ENCODE measurements at places on chromosomes 5 and 9.
A peak's percentile ranks its signal among the peaks of the same experiment; 100 is the strongest.

- no peak for DNase-seq
Observed at GRCh38 chr9:83936523-83936922, 15.3 kb upstream of the KIF27 start.

GRCh38 chr9:134504106-134504385 lies 137.6 kb upstream of the COL5A1 start:
- DNase-seq = no peak

DNA sequence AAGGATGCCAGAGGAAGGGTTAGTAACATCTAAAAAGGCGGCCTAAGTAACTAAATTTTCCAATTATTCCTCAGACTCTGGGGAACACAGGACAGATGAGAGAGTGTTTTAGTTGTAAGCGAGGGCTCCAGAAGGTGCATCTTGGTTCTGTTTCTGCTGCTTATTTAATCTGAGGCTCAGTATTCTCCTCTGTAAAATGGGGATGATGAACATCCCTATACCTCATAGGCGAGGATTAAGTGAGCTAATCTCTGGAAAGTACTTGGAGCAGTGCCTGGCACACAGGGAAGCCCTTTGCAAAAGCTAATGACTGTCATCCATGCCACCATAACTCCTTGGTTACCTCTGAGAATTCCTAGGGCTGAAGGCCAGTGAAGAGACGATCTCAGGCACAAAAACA lies 59.0 kb downstream of the SHB start:
- no peak for DNase-seq

DNA sequence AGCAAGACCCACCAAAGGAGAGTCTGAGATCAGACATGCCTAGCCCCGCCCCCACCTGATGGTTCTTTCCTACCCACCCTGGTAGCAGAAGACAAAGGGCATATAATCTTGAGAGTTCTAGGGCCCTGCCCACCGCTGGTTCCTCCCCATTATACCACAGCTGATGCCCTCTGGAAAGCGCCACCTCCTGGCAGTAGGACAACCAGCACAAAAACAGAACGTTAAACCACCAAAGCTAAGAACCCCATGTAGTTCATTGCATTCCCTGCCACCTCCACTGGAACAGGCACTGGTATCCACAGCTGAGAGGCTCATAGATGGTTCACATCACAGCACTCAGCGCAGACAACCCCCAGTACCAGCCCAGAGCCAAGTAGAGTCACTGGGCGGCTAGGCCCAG lies 81.2 kb upstream of the TRPC7 start:
- DNase-seq = no peak

DNA sequence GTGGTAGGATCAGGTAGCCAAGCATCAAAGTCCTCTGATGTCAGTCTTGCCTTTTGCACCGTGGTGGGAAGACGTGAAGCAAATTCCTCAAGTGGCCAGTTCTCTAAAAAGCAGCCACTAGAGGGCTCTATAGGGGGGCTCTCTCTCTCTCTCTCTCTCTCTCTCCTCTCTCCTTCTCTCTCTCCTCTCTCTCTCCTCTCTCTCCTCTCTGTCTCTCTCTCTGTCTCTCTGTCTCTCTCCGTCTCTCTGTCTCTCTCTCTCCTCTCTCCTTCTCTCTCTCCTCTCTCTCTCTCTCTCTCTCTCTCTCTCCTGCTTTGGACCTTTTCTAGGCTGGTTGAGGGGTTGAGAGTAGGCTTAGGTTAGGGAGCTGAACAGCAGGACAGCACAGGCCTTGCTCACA lies 13.9 kb upstream of the OSMR start:
- DNase-seq = peak; percentile 33

DNA sequence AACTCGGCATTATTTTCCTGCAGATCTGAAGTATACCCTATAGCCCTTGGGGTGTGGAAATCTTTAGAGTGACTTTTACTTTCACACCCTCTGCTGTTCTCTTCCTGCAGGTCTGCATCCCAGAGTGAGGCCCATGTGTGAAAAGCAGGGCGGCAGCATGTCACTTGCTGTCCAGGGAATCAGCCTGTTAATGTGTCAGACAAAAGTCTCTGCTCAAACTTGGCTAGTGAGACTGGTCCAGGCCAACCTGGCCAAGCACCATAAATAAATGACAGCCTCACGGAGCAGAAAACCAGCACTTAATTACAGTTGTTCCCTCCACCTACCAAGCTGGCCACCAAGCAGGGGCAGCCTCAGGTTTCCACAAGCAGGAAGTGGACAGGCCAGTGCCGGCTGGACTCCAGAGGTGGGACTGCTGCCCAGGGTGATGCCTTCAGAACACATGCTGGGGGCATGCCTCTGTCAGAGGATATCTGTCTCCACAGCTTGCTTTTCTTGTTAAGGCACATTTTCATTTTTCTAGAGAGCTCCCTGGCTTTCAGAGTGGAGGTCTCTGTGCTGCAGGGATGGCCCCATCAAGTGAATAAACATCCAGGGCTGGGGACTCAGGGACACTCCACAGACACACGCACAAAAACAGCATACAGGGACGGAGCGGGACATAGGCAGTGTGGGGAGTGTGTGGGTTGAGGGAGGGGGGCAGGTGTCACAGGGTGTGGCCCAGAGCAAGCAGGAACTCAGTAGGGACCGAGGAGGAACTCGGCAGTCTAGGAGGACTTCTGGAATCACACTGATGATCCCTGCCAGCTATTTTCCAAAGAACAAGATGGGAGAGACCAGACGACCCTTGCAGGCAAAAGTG lies 243.8 kb upstream of the IRX1 start:
- no peak for DNase-seq

- no peak for DNase-seq
Observed at GRCh38 chr9:133943036-133943780, 48.9 kb downstream of the VAV2 start.

DNA sequence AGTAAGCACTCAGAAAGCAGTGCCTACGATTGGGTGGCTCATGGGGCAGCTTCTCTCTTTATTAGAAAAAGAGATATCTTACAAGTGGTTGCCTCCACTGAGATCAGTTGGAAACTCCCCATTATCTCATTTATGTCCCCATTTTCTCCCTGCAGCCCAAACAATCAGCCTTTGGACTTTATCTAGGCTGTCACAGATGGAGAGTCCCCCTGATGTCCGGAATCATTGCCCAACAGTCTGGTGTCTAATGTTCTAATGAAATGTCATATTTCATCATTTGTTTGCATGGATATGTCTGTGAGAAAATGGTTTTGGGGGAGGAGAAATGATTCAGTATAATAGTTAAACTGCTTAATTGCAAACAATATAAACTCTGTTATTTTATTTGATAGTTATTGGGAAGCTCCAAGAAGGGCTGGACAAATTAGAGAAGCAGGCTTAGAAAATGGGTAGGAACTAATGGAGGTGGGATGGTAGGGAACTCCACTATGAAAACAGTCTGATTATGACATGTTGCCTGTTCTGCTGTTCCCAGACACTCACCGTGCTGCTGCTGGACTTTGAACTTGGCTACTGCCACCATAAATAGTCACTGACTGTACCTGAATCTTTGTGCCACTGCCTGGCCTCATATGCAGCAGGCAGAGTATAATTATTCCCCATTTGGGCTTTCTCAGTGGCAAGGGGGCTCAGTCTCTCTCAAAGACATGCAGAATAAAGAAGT lies 38.3 kb upstream of the SMAD5 start:
- no peak for DNase-seq

GRCh38 chr9:88829276-88829675 lies 162.0 kb upstream of the S1PR3 start:
- peak; percentile 70 for DNase-seq

GRCh38 chr9:127509955-127510299 lies 58.6 kb downstream of the LRSAM1 start:
- no peak for DNase-seq

- no peak for DNase-seq
Observed at GRCh38 chr5:89421035-89421434, 538.1 kb upstream of the MEF2C start.

GRCh38 chr5:30392897-30393296 lies 800.6 kb upstream of the CDH6 start:
- DNase-seq = no peak

- DNase-seq = no peak
Observed at GRCh38 chr5:92640340-92640739, 940.7 kb downstream of the NR2F1-AS1 start.

GRCh38 chr5:173729079-173729765 lies 112.8 kb upstream of the BOD1 start:
- DNase-seq = no peak

- no peak for DNase-seq
Observed at GRCh38 chr9:90773617-90774016, 28.0 kb upstream of the SYK start.

GRCh38 chr5:136764601-136765000 lies 399.3 kb upstream of the TRPC7 start:
- no peak for DNase-seq

DNA sequence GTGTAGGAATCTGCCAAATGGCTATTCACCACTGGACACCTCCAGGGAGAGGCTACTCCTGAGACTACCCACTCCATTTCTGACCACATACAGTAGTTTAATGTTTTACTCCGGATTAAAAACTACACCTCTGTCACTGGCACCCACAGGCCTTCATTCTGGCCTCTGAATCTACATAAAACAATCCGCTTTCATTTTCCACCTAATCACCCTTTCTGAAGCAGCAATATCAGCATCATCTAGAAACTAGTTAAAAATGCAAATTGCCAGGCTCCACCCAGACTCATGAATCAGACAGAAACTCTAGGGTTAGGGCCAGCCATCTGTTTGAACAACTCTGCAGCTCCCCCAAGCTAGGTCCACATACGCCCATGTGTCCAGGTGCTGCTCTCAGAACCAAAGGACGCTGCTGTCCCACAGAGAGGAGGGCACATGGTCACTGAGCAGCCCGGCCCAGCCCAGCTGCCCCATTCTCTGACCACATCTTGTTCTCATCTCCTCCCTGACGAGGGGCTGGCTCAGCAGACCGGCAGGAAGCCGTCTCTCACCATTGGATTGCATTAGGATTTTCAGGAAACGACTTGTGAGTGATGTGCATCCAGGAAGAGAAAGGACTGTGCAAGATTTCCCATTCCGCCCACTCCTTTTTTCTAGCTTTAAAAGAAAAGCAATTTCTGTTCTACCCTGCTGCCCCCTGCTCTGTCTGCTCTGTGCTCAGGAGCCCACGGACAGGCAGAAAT lies 34.7 kb downstream of the ADAM19 start:
- DNase-seq = peak; percentile 89

GRCh38 chr5:61450493-61451279 lies 118.6 kb downstream of the ZSWIM6 start:
- no peak for DNase-seq

- DNase-seq = no peak
Observed at GRCh38 chr9:101689039-101689438, 49.4 kb downstream of the GRIN3A start.

DNA sequence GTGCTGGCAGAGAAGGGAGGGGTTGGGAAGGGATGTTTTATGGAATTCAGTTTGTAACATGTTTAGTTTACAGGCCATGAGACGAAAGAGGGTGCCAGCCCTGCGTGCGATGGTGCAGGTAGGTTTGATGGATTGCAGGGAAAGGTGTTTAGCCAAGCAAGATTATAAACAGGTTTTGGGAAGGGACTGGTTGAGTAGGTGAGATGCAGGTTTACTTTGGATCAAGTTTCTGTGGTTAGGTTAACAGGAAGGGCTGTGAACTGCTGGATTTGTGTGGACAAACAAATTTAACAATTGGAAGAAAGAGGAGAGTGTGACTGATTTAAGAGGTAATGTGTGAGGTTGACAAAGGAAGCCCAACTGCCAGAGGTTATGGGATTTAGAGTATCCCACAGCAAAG lies 32.6 kb upstream of the GPX3 start:
- DNase-seq = no peak

- DNase-seq = no peak
Observed at GRCh38 chr5:146732962-146733361, 145.6 kb downstream of the PPP2R2B start.

DNA sequence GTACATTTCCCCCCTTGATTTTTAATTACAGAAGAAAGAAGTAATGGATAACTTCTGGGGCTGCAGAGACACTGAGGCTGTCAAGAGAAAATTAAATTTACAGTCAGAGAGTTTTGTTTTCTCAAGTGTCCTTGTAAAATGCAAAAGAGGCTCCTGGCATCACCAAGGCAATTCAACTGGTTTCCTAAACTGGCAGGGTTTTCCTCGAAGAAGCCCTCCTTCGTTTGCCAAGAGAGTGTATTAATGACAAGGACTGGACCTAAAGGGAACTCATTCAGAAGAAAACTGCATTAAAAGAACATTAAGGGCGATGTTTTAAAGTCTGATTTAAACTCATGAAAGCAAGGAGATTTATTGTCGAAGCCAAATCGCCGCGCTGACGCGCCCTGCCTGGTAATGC lies 476.9 kb downstream of the ZSWIM6 start:
- no peak for DNase-seq

- no peak for DNase-seq
Observed at GRCh38 chr5:103327893-103328292, 69.3 kb downstream of the MACIR start.

- DNase-seq = no peak
Observed at GRCh38 chr9:13166996-13167395, 112.5 kb downstream of the MPDZ start.

DNA sequence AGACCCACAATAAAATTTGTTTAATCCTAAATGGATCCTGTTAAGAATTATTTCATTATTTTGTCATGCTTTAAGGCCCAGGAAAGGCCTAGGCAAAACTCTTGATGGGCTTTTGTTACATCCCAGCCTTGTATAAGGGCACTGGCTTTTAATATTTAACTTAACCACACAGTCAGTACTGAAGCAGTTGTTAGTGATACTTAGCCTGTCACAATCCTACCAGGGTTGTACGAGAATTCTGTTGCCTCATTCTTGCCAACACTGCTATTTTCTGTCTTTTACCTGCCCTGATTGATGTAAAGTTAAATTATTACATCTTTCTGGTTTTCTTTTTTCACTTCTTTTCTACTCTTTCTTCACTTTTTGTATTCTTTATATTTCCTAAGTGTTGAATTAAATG lies 10.9 kb downstream of the ZNF169 start:
- no peak for DNase-seq

GRCh38 chr9:131138676-131139075 lies 13.3 kb downstream of the NUP214 start:
- no peak for DNase-seq

GRCh38 chr9:126299706-126300276 lies 26.8 kb upstream of the MVB12B start:
- no peak for DNase-seq

GRCh38 chr5:135027266-135027696 lies 6.7 kb downstream of the PITX1 start:
- DNase-seq = no peak

- no peak for DNase-seq
Observed at GRCh38 chr9:2039294-2040180, 24.4 kb downstream of the SMARCA2 start.

- no peak for DNase-seq
Observed at GRCh38 chr9:133346021-133346785, 1.7 kb downstream of the MED22 start.

- no peak for DNase-seq
Observed at GRCh38 chr9:70935856-70936255, 185.6 kb downstream of the TRPM3 start.

GRCh38 chr9:75834878-75835277 lies 55.6 kb upstream of the PCSK5 start:
- no peak for DNase-seq
